ENCODE measurements at places on chromosomes 12 and 14. TPM values are rescaled to one million over a fixed set of nuclear protein-coding genes. Genes with fewer than 3 reads are reported as not detected.

DNA sequence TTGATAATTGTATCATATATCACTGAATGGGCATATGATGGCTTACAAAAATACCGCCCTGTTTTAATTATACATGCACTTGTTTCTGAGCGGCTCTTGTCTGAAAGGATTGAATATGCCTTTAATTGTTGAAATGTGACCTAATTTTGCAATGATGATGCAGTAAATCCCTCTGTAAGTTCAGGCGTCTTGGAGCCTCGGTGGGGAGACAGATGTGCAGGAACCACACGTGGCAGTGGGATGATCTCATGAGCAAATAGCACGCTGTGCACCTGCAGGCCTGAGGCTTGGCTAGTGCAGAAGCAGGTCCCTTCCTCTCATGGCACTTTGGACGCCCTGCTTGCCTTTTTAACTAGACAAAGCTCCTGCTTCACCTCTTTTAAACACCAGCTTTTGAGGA is 49.3 kb upstream of the ASPG start:
- DNase-seq: no peak
- no peaks in the 10 kb centered on the region for H3K27me3 ChIP-seq
- no peaks in the 10 kb centered on the region for H3K36me3 ChIP-seq
- no peak overlapping the region for H3K4me3 ChIP-seq

DNA sequence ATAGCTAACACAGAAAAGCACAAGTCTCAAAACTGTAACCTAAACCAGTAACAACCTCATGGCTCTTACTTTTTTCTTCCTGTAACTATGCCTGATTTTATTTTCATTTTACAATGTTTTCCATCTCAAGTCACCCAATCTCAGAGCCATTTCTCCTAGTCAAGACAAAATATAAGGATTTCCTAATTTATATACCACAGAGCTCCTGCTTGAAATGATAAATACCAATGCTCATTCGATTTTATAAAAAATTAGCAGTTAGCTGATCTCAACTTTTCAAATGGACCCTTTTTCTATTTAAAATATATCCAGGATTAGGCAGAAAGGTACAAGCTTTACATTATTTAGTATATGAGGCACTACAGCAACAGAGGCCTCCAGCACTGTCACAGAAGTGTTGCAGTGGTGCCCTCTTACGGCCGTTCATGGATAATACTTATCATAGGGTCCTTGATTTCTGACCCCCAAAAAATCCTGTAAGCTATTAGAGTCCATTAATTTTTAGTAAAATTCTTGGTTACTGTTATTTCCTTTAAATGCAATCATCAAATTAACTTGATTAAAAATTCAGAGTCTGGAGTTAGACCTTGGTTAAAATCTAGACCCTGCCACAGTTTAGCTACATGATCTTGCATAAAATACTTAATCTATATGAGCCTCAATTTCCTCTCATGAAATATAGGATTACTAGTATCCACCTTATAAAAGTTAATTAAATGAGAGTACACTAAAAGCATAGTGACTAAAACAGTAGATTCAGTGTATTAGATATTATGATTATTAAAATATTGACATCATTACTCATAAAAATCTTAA is 68.3 kb downstream of the SEC23A start:
- no peak overlapping the region for H3K4me3 ChIP-seq
- H3K27me3 ChIP-seq: no peaks in the 10 kb centered on the region
- no peaks in the 10 kb centered on the region for H3K4me1 ChIP-seq

- H3K27ac ChIP-seq: no peak overlapping the region
- no peak overlapping the region for H3K4me3 ChIP-seq
- H3K27me3 ChIP-seq: no peaks in the 10 kb centered on the region
- H3K4me1 ChIP-seq: no peaks in the 10 kb centered on the region
- no peak for DNase-seq
- H3K36me3 ChIP-seq: no peaks in the 10 kb centered on the region
Observed at GRCh38 chr14:91330856-91331255, 86.4 kb upstream of the GPR68 start.

DNA sequence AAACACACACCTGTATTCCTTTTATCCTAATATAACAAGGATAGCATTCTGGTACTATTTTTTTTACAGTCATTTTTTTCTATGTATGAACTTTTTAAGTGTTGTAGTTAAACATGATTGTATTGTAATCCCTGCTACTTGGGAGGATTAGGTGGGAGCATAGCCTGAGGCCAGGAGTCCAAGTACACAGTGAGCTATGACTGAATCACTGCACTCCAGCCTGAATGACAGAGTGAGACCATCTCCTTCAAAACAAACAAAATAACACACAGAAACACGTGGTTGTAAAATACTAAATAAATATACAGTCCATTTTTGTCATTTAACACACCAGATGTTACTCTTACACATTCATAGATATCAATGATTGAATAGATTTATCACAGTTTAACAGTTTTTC is 56.9 kb downstream of the MAP4K5 start:
- DNase-seq: no peak
- no peak overlapping the region for H3K27ac ChIP-seq
- H3K36me3 ChIP-seq: peaks cover 3% of the 10 kb centered on the region
- no peak overlapping the region for H3K4me3 ChIP-seq
- H3K27me3 ChIP-seq: no peaks in the 10 kb centered on the region

The MYF5 gene
- total RNA-seq: not detected
